NCI-H1105 (cell line): ENCODE measurements at places on chromosomes 7 and 10.

GRCh38 chr7:8261711-8262695, at the start of gene ICA1:
TSS of gene ICA1 (minus strand) at chr7:8262167. CDS start at chr7:8235926, 26,241 bp downstream.
- DNase-seq = peak; percentile 81

DNA sequence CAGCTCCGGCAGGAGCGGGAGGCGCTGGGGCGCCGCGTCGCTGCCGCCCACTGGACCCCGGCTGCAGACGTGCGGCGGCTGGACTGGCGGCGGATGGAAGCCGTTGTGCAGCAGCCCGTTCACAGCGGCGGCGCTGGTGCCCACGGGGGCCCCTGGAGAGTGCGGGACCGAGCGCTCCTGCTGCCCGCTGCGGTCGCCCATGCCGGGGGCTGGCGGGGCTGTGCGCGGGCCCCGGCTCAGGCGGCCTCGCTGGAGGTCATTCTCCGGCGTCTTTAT, 413 bp downstream of the PANK1 start:
- no peak for DNase-seq

- DNase-seq = no peak
These were observed 49.7 kb downstream of the CPEB3 start for GRCh38 chr10:92241158-92241500.

- no peak for DNase-seq
These were observed 308.9 kb downstream of the GRID1 start for GRCh38 chr10:86057708-86058107.

- DNase-seq = no peak
These were observed 106.0 kb upstream of the INSYN2A start for GRCh38 chr10:127302343-127302742.

- no peak for DNase-seq
These were observed 46.1 kb downstream of the UBE2H start for GRCh38 chr7:129906700-129907099.

DNA sequence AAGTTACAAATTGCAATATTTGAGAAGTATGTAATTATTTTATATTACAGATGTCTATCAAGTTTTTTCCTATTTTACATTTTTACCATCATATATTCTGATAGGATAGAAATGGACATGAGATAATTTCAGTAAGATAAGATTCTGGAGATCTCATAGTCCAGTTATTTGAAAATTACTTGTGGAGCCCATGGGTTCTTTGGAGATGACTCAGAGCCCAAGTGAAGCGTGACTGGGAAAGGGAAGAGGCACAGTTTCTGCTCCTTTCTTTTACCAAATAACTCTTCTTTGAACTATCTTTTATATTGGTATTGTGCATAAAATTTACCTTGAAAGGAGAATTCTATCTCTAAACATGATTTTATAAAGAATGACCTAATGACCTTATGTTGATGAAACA, 2.4 kb downstream of the CD36 start:
- DNase-seq = no peak

DNA sequence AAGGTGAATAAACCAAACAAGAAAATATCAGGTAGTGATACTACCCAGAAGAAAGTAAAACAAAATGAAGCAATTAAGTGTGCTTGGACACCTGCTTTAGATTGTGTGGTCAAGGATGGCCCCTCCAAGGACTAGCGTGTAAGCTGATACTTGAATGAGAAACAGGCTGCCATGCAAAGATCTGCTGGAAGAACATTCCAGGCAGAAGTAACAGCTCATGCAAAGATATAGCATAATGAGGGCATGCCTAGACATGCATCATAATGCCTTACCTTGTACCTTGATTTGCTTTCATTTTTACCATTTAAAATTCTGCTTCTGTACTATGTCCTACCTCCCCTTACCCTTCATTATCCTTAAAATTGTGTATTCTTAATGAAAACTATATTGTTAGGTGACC, 74.8 kb upstream of the HDAC9 start:
- no peak for DNase-seq

GRCh38 chr7:5212633-5213285, 22.7 kb downstream of the WIPI2 start:
- DNase-seq = no peak

- DNase-seq = no peak
These were observed 930.8 kb downstream of the IPMK start for GRCh38 chr10:57336865-57337264.

DNA sequence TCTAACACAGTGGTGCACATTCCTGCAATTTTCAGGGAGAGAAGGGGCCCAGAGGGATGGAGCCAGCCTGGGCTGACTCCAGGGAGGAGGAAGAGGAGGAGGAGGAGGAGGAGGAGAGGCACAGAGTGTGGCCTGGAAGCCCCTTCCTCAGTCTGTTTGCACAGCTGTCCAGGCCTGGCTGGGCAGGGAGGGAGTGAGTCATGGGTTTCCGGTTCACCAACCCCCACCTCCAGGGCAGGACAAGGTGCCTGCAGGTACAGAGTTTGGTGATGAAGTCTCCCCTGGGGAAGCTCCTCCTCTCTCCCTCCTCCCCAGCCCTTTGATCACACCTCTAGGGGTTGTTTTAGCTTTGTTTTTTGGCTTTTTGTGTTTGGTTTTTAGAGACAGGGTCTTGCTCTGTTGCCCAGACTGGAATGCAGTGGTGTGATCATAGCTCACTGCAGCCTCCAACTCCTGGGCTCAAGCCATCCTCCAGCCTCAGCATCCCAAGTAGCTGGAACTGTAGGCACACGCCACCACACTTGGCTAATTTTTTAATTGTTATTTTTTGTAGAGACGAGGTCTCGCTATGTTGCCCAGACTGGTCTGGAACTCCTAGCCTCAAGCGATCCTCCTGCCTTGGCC, 77.5 kb upstream of the CUX1 start:
- no peak for DNase-seq

- no peak for DNase-seq
These were observed 49.2 kb upstream of the AGR3 start for GRCh38 chr7:16930946-16931345.

DNA sequence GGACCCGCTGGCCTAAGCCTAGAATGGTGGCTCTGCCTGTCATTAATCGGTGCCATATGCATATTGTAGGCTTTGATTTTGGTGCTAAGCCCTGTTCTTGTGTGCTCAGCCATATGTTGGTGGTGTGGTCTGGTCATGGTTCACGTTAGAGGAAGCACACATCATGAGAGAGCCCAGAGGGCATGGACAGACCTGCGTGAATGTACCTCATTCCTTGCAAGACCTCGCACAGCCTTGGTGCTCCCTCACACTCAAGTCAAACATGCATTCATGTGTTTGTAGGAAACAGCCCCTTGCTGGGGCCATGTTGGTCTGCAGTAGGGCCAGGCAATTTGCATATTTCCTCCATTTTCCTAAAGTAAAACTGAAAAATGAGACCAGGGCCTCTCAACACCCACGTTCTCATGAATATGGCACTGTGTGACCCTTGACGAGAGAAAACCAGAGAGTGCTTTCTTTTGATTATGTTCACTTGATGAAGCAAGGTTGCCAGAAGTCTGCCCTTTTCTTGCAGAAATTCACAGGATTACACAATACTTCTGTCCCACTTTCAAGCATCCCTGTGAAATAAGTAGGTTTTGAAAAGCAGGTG, 268.7 kb downstream of the CELF2 start:
- DNase-seq = no peak

GRCh38 chr7:139183878-139184338, 47.1 kb upstream of the UBN2 start:
- DNase-seq = no peak

GRCh38 chr10:228366-228765, 93.1 kb downstream of the ZMYND11 start:
- no peak for DNase-seq

DNA sequence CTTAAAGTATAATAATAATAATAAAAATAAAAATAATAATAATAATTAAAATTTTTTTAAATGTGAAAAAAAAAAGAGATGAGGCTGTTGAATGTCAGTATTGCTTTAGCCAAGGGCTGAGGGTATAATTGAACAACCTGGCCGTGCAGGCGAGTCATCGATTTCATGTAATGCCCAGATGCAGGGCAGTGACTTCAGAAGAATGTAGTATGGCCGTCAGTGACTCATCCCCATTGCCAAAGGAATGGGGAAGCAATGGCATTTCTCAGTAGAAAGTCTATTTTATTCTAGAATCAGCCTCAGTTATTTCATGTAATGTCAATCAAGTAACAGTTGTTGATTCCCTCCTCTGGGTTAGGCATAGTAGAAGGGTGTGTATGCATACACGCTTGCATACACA, 516.4 kb downstream of the GLRX3 start:
- DNase-seq = no peak

GRCh38 chr7:127824682-127825081, 172.7 kb downstream of the SND1 start:
- DNase-seq = no peak

- DNase-seq = no peak
These were observed 1.9 kb downstream of the BRAF start for GRCh38 chr7:140922741-140923345.

DNA sequence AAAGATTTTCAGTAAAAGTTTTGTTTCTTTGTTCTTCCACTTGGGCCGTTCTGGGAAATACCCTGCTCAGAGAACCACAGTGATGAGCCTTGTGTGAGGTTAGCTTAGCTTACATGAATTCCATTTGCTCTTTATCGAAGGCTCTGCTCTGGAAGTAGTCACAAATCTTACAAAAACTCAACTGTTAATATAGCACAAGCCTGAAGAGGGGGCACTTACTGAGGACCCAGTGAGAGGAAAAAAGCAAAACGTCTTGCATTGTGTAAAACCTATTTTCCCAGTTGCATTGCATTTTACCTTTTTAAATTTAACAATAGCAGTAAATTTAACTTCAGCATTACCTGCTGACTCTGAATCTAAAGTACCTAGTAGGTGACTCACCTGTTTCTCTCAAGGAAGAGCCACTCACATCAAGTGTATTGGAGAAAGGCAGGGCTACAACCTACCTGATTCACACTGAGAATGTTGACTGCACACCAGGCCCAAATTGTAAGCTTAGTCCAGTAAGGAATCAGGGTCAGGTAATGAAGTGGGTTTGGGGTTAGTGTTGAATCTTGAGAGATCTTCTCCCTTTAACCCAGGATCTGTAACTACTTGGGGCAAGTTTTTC, 42.3 kb downstream of the PPP1R17 start:
- no peak for DNase-seq

DNA sequence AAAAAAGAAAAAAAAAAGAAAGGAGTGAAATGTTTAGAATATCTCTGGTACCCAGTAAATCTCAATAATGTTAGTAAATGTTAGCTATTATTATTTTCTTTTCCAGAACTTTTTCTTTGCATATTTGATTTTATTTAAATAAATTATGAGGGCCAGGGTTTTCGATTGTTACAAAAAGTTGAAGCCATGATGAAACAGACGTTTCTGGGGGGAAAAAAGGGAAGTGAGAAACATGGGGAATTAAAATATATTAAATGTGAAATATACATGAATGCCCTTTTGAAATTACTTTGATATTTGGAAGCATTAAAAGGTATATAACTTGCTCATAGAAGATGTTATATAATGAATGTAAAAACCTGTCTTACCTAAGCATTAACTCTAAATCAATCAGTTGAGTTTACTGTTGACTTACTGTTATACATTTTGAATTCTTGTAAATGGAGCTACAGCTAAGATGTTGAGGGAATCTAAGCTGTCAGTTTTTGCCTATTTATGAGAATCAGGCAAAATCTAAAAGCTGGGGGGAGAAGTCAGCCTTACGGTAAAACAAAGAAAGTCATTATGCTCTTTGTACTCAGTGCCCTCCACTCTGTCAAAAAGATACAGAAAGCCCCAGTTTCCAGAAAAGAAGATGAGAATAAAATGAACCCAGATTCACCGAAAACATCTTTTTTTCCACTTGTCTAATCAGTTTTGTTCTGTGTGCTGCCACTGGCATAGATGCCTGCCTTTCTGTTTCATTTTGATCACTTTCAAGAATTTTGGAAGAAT, 30.0 kb upstream of the KDM7A start:
- no peak for DNase-seq

DNA sequence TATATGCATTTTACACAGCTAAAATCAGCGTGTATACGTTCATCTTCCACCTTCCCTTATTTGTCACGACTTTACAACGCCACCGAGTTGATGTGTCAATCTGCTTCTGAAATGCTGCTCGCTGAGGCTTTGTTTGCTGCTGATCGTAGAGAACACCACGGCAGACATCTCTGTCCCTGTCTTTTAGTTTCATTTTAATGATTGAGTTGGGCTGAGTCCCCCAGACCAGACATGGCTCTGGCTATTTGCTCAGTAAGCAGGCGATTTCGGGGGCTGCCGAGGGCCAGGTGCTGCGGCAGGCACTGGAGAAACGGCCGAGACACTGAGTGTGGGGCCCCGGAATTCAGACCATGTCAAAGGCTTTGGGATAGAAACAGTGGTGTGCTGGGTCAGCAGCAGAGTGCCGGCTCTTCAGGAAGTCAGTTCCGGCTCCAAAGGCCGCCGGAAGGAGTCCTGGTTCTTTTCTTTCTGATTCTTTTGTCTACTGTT, 5.0 kb downstream of the LRRC27 start:
- no peak for DNase-seq

- DNase-seq = peak; percentile 8
These were observed 613 bp downstream of the MAPK8 start for GRCh38 chr10:48306870-48307710.

DNA sequence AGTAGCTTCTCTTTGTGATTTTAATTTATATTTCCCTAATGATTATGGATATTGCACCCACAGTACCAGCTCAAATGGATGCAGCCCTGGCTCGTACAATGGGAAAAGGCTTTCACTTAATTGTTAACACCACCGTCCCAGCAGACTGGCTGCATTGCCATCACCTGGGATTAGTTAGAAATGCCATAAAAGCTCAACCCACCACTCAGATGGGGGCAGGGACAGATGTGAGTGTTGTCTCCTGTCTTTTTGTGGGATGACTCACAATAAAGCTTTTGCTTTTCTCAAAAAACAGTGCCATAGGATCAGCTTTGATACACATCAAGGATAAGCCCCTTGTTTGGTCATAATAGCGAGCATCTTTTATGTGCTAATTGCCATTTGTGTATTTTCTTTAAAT, 729.1 kb downstream of the TNS3 start:
- DNase-seq = no peak

DNA sequence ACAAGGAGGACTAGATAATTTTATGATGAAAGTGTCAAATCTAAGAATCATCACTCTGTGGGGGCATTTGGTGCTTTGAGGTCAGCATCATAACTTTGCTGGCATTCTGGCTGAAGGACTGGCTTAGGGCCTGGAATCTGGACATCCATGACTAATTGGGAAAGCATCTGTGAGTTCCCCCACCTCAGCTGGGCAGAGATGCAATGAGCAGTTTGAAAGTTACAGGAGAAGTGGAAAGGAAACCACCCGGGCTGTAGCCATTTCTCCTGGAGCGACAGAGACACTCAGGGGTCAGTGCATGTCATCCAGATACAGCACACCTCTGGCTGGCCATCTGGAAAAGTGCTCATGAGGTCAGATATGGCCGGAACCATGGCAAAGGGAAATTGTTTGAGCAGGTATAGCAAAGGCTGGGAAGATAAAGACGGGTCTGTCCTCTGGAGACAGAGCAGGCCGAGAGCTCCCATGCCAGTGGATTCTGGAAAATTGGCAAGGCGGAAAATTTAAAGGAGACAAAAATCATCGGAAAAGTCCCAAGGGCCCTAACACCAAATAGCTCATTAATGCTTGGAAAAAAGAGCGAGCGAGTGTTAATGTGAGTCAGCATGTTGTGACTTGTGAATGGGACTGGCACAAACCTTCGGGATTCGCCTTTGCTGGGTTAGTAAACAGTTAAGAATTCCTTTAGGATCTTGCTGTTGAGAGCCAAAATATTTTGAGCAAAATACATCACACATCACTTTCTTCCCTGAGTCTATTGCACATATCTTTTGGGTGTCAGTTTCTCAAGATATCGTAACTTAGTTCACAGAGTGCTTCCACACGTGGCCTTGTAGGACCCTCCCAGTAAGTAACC, 188.4 kb upstream of the AGK start:
- DNase-seq = no peak

GRCh38 chr7:76512941-76513816, 2.8 kb downstream of the UPK3B start:
- DNase-seq = no peak

- DNase-seq = no peak
These were observed 20.3 kb upstream of the PFKP start for GRCh38 chr10:3046981-3047547.
